CD8-positive, alpha-beta T cell (primary cell): ENCODE measurements at places on chromosomes 2 and 18.

DNA sequence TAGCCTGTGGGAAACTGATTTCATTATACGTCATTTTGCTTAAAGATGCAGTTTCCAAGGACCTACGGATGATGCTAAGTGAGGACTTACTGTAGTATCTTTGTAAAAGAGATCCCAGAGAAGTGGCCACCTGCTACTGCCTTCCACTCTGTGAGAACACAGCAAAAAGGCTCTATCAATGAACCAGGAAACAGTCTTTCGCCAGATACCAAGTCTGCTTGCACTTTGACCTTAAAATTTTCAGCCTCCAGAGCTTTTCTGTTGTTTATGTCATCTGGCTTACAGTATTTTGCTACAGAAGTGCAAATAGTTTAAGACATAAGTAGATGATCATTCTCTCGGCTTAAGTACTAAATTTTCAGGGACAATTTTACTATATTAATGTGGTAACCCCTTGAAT is 847.9 kb upstream of the CHAC2 start:
- DNase-seq: no peak

GRCh38 chr2:38602136-38602731 is 494 bp downstream of the HNRNPLL start:
- peak; percentile 38 for DNase-seq

DNA sequence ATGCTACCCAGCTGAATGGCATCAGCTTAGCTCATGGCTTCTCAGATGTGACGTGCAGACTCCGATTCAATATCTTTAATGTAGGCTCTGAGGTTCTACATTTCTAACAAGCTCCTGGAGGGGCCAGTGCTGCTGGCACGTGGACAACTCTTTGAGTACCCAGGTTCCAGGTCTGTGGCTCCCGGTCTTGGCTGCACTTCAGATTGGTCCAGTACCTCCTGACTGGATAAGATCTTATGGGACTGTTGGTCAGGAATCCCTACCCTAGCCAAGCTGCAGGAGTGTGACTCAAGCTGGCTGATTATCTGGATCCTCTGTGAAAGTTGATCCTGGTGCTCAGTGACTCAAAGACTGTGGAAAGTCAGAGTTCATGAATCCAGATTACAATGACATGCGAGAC is 222.1 kb downstream of the ANKRD30B start:
- DNase-seq: no peak

DNA sequence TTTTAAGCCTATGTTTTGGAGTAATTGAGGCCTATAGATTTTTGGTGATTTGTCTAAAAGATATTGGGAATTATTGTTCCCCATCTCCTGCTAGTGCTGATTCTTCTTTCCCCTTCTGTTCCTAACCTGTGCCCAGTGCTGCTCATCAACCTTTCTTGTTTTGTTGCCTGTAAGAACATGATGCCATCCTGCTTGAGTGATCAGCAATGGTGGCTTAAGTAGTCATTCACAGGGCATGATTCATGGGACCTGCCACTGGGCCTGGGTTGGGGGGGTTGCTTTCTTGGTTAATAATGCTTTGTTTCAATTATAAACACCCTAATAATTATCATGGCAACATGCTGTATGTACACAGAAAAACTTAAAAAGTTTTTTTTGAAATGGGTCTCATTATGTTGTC is 562.9 kb upstream of the SETBP1 start:
- DNase-seq: no peak

- DNase-seq: no peak
Observed at GRCh38 chr2:47219970-47220369, 64.9 kb upstream of the STPG4 start.

- DNase-seq: no peak
Observed at GRCh38 chr18:74898965-74899364, 301.3 kb downstream of the ZNF407 start.

DNA sequence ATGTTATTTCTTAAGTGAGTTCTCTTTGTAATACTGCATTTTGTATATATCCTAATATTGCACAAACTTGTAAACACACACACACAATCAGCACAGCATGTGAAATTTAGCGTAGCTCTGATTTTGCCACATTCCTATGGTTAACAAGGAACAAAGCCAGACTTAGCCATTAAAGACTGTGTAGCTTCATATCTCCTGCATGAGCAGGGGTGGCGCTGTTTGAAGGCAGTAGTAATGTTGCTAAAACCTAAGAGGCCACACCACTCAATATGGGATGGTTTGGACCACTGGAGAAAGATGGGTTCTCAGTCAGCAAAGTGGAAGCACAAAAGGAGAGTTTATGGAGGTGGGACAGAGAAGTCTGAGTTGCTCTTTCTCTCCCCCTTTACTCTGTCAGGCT is 61.1 kb upstream of the RND3 start:
- no peak for DNase-seq

DNA sequence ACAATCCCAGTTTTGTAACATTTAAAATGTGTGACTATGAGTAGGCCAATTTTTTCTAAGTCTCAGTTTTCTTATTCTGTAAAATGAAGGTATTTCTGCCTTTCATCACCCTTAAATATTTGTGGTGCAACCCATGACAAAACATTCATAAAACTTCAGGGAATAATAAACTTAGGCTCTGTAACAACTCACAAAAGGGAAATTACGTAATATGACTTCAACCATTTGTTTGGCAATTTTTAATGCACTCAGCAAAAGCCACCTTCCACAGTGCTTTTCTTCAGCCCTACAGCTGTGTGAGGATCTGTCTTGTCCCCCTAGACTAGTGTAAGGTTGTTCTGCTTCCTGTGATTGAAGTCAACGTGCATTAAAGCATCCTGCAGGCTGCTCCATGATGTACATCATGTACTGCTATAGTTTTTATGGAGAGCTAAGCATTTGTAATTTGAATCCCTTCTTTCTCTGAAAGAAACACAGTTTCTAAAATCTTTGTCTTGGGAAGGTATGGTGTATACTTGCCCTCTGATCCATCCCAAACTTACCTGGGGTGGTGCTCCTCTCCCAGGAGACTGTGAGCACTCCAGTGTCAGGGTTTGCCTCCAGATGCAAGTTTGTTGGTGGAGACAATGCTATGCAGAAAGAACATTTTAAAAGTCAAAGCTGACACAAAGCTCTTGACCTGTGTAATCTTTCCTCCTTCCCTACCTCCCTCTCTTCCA is 39.1 kb downstream of the FN1 start:
- DNase-seq: no peak

- no peak for DNase-seq
Observed at GRCh38 chr2:693606-694005, 16.4 kb upstream of the TMEM18 start.

GRCh38 chr2:44801289-44801840 is 140.1 kb upstream of the SIX3 start:
- no peak for DNase-seq

DNA sequence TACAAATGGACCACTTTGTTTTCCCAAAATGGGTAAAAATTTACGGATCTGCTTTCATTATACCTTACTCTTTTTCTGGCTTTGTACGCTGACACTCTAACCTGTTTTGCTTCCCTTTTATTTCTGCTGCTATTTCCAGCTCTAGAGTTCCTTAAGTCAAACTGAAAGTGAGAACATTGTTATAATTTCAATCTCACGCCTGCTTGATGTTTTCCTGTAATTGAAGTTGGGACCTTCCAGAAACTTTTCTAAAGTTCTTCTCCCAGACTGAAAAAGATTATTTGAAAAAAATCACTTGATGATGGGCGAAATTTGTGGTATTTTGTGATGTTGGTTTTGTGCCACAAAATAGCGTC is 1.8 kb downstream of the GLS start:
- DNase-seq: no peak

DNA sequence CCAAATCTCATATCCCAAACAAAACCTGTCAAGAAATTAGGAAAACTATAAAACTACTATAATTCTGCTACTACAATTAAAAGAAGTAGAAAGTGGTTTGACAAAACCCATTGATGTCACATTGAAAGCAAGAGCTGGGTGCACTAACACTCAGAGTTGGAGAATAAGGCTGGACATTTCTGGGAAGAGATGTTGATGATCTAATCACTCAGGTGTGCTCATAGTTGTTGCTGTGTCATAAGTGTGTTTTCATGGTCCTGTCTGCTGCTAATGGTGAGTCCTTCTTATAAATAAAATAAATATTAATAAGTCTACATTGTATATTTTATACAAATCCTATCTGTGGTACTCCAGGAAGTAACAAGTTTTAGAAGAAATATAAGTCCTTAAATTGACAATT is 168.2 kb upstream of the LRP1B start:
- no peak for DNase-seq

DNA sequence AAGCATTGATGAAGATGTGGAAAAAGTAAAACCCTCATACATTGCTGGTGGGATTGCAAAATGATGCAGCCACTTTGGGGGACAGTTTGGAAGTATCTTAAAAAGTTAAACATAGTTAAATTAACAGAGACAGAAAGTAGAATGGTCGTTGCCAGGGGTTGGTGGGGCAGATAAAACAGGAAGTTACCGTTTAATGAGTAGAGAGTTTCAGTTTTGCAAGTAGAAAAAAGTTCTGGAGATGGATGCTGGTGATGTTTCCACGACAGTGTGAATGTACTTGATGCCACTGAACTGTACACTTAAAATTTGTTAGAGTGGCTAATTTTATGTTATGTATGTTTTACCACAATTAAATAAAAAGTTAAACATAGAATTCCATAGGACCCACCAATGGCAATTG is 44.5 kb upstream of the EGR4 start:
- DNase-seq: no peak

GRCh38 chr2:217045700-217046475 is 186.0 kb upstream of the TNP1 start:
- DNase-seq: no peak

DNA sequence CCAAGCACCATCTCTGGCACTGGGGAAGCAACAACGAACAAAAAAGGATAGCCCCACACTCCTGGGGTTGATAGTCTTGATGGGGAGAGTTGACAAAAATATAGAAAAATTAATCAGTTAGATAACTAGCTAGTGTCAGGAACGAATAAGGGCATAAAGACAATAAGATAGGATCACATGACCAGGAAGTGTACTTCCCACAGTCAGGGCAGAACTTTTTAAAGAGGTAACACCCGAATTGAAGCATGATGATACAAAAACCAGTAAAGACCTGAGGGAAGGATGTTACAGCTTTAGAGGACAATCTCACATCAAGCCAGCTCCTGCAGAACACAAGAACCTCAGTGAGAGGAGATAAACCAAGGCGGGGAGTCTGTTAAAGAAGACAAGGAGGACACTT is 295.4 kb upstream of the CRIM1 start:
- no peak for DNase-seq

DNA sequence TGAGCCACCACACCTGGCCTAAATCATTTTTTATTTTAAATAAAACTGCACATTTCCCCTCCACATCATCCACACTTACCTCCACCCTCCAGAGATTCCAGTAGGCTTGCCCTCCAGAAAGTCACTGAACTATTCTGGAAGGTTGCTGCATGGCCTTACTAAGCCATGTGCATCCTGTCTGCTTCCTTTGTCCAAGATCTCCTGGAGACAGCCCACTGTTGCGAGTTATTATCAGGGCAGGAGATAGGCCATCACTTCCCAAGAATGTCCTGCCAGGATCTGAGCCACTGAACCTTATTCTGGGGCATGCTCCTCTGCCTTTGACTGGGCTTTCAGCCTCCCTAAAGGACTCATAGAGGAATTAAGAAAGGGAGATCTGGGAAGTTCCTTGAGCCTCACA is 26.8 kb downstream of the CCDC68 start:
- no peak for DNase-seq

DNA sequence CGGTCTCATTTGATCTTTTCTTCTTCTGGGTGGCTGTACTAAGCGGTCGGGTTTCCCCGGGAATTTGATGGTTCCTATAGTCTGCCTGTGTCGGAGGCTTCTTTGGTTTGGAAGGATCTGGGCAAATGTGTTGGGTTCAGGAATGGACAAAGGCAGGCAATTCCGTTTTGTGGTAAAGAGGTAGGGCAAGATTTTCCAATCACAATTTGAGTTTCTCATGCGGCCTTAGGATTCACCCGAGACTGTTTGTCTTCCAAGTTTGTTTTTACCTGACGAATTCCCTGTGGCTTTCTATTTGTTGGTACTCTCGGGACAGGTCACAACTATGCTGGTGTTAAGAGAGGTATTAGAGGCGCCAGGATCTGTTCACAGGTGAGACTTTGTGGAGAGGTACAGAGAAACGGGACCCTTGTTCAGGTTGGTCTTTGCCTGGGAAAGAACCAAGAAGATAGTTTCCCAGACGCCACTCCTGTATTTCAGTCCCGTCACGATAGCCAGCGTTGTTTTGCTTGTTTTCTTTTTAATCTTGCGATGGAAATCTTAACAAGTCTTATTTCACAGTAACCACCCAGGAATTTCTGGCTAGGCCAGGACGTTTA is 3.0 kb downstream of the SP5 start:
- no peak for DNase-seq

- DNase-seq: no peak
Observed at GRCh38 chr2:60125611-60126426, 427.6 kb downstream of the BCL11A start.

DNA sequence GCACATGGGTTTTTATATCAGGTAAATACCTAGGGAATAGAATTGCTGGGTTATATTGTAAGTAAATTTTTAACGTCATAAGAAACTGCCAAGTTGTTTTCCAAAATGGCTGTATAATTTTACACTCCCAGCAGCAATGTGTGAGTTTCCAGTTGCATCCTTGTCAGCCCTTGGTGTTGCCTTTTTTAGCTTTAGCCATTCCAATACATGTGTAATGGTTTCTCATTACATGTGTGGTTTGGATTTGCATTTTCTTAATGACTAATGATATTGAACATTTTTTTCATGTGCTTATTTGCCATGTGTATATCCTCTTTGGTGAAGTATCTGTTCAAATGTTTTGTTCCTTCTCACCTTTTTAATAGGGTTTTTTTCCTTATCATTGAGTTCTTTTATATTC is 70.8 kb downstream of the ABI2 start:
- no peak for DNase-seq

DNA sequence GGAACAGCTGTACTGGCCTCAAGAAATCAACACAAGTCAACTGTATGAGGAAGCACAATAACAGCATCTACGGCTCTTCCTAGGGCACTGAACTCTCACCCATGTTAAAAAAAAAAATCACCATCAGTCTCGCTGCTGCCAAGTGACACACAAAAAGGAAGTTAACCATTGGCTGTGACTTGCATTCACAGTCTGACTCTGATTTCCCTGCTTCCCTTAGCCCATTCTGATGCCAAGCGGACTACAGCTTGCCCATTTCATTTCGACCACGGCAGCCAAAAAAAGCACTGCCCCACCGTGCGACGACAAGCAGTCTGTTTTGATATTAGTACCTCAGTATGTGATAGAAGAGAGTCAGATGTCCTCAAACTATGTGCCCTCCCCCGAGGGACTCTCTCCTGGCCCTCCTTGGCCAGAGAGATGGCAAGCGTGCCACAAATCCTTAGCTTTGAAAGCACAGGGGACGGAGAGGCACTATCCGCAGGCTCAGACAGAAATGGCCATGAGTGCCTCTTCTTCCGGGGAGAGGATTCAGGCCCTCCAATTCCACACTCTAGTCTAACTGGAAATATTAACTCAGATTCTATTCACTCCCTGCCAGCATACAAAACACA is 250.0 kb downstream of the TCF4 start:
- DNase-seq: no peak

DNA sequence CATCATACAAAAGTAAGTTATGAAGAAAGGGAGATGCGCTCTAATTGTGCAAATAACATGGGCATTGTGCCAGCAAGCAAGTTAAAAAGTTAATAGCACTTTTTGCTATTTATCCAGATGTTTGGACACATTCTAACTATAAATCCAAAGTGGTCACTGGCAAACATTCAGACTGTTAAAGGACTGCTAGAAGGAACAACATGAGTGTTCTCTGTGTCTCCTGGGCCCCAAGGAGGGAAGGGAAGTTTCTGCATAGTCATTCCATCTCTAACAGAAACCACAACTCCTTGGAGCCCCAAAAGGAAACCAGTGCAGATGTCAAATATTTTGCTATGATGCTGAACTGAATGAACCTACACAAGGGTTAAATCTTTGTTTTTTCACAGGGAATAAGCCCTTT is 213.3 kb upstream of the HNRNPA3 start:
- no peak for DNase-seq
